ENCODE measurements at places on chromosomes 16 and 17.

- DNase-seq: no peak
Measured at GRCh38 chr17:64178011-64178825, 48.3 kb upstream of the ERN1 start.

- DNase-seq: no peak
Measured at GRCh38 chr16:23584186-23585076, 11.7 kb downstream of the NDUFAB1 start.

DNA sequence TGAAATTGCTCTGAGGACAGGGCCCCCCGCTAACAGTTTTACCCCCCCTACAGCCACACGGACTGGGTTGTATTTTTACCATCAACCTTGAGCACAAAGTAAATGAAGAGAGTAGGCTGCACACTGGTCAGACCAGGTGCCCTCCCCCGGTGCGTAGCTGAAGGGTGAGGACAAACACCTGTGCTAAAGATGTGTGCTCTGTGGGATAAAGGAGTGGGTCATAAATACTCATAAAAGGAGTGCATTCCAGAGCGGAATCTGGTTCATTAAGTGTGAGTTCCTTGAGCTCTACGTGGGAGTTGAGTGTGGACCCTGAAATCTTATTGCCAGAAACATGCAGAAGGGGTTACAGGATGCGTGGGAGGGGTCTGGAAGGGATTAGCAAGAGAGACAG lies 217.0 kb downstream of the CCDC182 start:
- DNase-seq: no peak

- DNase-seq: no peak
Measured at GRCh38 chr17:10605221-10605783, 51.8 kb downstream of the MYH3 start.

DNA sequence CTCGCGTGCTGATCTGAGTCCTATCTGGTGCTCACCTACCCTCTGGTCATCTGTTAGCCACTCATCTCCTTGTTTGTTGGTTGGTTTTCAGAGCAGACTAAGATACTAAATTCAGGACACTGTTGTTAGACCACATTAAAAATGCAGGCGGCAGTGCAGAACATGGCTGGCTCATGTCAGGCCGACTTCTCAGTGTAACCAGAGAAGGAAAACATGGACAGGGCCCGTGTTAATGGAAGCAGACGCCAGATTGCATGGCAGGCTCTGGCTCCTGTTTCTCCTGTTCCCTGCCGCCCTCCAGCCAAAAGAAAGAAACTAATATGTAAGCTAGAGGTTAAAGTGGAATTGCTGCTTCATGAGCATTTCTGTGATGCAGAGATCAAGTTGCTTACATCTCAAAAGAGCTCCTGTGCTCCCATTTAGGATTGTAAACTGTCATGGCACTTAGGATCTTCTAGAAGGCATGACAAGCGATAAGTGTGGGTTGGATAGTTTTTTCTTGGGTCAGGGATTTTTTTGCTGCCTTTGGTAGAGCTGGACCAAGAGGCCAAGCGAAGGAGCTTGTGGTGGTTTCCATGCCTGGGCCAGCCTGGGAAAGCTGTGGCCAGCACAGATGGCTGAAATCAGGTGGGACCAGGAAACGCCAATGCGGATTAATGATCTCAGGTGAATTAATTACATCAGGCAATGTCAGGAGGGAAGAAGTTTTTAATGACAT lies 56.1 kb downstream of the YPEL2 start:
- DNase-seq: no peak

GRCh38 chr16:86905302-86905701 lies 327.0 kb downstream of the FOXL1 start:
- DNase-seq: no peak

- no peak for DNase-seq
Measured at GRCh38 chr17:76398523-76399174, 14.2 kb downstream of the SPHK1 start.

GRCh38 chr17:5897275-5897911 lies 172.8 kb upstream of the WSCD1 start:
- DNase-seq: no peak

DNA sequence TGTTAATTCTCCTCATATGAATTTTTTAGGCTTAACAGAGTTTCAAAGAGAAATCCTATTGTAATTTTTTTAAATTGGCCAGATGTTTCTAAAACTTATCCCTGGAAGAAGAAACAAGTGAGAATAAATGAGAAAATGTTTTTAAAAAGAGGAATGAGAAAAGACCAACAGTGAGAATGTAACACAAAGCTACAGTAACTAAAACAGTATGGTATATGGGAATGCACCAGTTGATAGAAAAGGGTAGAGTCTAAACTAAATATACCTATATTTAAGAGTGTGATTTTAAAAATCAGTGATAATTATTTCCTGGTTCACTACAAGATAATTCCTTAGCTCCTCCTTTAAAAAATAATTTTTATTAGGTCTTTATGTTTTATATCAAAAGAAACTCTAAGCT lies 127.9 kb downstream of the CCDC182 start:
- DNase-seq: no peak

GRCh38 chr17:45405250-45406086 lies 27.2 kb downstream of the ARHGAP27 start:
- no peak for DNase-seq

DNA sequence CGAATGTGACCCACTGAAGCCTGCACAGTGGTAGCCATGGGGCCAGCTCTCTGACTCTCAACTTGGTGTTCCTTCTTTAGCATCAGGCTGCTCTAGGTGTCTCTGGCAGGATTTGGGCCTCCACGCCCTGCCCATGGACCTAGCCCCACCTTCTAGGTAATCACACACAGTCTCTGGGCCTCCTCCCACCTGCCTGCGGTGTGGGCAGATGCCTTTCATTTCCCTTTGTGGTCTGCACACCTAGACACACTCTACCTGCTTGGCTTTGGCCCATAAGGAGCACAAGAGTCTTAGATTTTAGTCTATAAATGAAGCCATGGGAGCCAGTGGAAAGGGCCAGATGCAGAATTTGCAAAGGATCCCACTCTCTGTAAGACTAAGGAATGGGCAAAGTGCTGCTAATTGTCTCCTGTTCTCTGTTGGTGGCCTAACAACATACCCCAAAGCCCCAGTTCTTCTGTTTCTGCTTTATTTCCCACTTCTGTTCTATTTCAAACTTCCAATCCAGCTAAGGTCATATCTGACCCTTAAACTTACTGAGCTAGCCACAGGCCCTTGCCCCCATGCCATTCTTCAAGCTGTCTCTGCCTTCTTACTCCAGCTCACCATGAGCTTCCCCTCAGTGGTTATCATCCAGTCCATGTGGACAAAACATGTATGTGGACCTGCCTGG lies 7.2 kb upstream of the MFSD6L start:
- DNase-seq: no peak

- DNase-seq: no peak
Measured at GRCh38 chr16:30439720-30440348, 5.8 kb downstream of the SEPHS2 start.

DNA sequence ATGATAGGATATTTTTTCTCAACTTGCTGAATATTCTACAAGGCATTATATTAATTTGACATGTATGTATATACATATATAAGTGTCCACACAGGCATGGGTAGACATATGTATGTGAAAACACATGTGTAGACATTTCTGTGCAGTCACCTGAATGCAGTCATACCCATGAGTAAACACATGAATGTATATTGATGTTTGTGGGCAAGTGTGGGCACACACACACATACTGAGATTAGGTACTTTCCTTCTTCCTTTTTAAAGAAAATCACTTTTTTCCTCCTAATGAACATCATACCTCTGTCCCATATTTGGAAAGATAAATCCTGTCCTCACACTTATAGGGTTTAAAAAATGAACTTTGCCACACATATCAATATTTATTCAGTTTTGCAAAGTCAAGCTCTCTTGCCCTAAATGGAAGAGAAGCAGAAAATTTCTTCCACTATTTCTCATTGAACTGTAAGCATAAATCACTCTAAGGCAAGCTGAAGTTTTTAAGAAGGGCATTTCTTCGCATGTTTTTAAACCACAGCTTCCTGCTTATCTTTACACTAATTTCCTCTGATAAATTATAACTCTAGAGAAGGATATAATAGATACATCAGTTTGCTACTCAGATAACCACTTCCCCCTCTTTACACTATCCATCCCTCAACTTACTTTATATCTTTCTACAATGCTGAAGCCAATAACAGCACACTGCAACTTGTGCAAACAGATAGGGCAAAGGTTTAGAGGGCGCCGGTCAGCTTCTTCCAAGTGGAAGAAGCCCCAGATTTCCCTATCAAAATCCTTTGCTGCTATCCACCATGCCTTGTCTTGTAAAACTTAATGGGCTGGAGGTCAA lies 49.6 kb upstream of the LRRC37A3 start:
- no peak for DNase-seq

DNA sequence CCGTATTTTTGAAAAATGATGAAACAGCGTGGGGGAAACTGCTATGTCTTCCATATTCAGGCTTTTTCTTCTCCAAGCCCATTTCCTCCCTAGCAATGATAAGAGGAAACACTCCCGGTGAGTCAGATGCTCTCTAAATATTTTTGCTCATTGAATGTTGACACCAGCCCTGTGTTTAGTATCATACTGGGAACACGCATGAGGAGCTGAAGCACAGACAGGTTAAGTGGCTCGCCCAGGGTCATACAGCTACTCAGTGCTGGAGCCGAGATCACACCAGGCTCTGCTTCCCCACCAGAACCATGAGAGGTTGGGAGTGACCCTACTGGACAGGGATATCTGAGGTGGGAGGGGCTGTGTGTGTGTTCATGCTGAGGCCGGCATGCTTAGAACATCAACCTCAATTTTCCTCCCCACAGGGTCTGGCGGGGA lies 37.8 kb upstream of the ADGRG1 start:
- no peak for DNase-seq

GRCh38 chr17:79295307-79295706 lies 220.7 kb downstream of the ENGASE start:
- DNase-seq: no peak
